ENCODE measurements at places on chromosomes 12 and 14. TPM values are rescaled to one million over a fixed set of nuclear protein-coding genes. Genes with fewer than 3 reads are reported as not detected.

DNA sequence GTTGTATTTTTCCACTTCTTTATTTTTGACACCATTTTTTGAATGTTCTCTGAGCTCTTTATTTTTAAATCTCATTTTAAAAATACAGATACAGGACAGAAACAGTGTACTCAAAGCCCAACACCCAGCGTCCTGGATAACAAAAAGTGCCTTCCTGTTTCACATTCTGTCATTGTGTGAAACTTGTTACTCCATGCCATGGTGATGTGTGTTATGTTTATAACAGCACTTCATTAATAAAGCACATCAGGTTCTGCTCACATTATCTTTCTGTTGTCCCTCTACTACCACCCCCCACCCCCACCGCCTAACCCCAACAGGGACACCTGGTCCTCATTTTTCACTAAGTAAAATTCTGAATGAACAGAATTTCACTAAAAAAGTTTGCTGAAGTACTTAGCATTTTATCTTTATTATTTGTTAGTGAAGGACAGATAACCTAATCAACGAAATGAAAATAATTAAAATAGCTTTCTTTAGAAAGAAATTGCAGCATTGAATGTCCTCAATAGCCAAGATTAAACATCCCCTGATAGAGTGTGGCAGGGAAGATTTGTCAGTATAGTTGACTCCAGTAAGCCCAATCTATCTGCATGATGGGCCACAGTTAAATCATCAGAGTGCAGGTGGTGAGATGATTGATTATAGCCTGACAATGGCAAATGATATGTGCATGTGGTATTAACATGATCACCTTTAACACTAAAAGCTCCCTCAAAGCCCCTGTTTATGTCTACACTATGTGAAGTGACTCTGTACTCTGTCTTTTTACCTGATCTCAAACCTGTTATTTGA lies 153.9 kb downstream of the ACSS3 start:
- no peak for DNase-seq

- DNase-seq: no peak
Observed at GRCh38 chr12:23760495-23760894, 189.0 kb downstream of the SOX5 start.

GRCh38 chr14:45038256-45038655 lies 45.7 kb upstream of the PRPF39 start:
- no peak for DNase-seq

- no peak for DNase-seq
Observed at GRCh38 chr14:30143627-30144026, 216.0 kb upstream of the PRKD1 start.

The RNASE3 gene
- total RNA-seq: not detected

- no peak for DNase-seq
Observed at GRCh38 chr12:51971679-51972421, 20.4 kb downstream of the ACVR1B start.

The ACTR10 gene
- total RNA-seq: 69.4 TPM

The RERG gene
- total RNA-seq: 16.3 TPM

DNA sequence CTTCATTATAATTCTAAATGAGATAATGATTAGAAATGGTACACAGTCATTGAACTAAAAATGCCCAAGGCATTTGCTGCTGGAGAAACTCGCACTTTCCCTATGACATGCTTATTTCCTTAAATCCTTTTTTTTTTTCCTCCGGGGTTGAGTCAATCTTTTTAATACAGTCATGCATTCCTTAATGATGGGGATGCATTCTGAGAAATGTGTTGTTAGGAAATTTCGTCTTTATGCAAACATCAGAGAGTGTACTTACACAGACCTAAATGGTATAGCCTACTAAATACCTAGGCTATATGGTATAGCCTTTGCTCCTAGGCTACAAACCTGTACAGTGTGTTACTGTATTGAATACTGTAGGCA lies 29.8 kb upstream of the DACT1 start:
- no peak for DNase-seq

The GPR84 gene
- total RNA-seq: not detected

GRCh38 chr12:128557231-128557630 lies 266.5 kb downstream of the SLC15A4 start:
- no peak for DNase-seq

- no peak for DNase-seq
Observed at GRCh38 chr14:24986206-24986893, 63.6 kb downstream of the STXBP6 start.

The FGD6 gene
- 5.6 TPM for total RNA-seq

DNA sequence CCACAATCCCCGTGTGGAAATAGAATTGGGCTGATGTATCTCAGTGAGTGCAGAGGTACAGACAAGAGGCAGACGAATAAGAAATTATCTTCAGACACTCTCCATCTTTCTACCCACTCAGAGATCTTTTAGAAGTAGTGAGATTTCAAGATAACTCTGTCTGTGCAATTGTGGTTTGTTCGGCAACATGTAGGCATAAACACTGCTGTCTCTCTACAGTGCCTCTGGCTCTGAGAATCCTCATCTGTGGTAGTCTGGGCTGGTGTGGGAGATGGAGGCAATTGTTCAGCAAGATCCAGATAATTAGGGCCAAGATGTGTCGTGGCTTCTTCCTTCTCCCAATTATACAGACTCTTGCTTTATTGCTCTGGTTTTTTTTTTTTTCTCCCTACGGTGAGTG lies 3.1 kb downstream of the HOXC13 start:
- DNase-seq: no peak

- DNase-seq: no peak
Observed at GRCh38 chr12:95986635-95987570, 9.2 kb downstream of the HAL start.

DNA sequence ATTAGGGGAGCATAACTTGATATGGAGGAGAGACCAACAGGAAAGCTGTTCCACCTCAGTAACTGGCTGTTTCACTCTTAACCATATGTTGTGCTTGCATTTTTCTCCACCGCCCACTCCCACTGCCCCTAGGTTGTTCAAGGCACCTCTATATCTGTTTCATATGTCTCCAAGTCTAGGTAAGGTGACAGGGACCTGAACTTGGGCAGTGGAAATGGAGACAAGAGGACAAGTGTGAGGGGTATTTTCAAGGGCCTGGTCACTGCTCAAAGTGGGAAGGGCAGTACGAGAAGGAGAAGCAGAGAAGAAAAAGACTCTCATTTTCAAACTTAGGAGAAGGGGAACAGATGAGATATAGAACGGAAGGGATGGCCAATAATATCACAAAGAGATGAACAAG lies 3.1 kb downstream of the SLC38A1 start:
- DNase-seq: no peak

DNA sequence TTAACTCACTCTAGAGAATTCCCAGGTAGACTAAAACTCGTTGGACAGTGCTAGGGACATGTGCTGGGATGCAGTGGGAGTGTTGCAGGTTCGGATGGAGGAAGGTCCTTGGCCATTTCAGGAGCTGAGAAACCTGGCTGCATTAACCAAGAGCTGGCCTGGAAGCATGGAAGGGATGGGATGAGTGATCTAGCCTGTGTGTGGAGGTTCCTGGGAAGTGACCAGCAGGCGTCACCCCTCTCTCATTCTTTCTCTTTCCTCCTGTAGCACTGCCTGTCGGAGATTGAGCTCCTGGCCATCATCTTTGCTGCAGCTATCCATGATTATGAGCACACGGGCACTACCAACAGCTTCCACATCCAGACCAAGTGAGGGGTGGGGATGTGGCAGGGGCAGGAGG lies 15.6 kb downstream of the PPP1R1A start:
- DNase-seq: no peak

DNA sequence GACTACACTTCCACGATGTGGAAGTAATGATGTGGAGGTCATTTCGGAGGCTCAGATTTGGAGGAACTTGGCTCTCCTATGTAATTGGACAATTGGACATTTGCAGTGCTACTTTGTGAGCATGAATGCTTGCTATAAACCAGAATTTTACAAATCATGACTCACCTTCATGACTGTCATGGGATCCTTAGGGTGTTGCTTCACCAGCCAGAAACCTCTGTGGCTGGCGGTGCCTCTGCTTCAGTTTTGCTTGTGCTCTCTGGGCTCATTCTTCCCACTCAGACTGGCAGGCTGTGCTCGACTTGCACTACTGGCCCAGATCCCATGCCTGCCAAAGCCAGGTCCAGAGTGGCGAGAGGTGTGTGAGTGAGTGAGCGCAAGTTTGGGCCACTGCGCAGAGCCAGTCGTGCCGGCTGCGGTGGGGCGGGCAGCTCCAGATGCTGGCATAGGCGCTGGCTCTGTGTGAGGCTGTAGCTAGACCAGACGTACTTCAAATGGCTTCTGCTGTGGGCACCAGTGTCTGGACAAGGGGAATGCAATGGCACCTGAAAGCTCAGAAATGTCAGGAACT lies 387.8 kb downstream of the AEBP2 start:
- no peak for DNase-seq

DNA sequence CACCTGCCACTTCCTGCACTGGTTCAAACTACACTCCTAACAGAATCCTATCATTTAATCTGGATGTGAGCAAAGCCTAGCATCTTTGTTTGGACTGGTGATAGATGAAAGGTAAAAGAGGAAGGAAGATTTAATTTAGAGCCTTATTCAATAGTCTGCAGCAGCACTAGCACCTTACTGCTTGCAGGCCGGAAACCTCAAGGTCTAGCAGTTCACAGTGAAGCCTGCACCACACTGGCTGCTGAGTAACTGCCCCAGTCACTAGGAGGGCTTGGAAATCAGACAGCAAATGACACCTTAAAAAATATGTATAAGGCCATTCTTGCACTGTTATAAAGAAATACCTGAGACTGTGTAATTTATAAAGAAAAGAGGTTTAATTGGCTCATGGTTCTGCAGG lies 358.0 kb downstream of the DAD1 start:
- DNase-seq: no peak

- DNase-seq: no peak
Observed at GRCh38 chr14:79193689-79194477, 1017.4 kb downstream of the DIO2 start.

DNA sequence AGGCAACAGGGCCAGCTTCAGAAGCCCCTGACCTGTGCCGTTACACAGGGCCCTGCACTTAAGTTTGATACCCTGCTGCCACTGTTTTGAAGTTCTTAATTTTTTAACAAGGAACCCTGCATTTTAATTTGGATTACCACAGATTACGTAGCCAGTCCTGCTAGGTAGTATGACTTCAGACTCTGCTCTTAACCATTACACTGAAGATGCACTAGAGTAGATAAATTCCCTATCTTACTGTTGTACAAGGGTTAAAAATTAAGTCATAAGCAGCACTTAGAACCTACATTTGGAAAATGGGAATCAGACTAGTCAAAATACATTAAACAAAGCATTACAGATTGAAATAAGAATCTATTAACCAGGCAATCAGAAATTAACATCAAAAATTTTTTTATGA lies 2.3 kb downstream of the GNPNAT1 start:
- DNase-seq: no peak

The ALG10 gene
- 7.5 TPM for total RNA-seq

Measured in breast epithelium (tissue), 4 donors.